ENCODE measurements at places on chromosomes 12 and 14.

DNA sequence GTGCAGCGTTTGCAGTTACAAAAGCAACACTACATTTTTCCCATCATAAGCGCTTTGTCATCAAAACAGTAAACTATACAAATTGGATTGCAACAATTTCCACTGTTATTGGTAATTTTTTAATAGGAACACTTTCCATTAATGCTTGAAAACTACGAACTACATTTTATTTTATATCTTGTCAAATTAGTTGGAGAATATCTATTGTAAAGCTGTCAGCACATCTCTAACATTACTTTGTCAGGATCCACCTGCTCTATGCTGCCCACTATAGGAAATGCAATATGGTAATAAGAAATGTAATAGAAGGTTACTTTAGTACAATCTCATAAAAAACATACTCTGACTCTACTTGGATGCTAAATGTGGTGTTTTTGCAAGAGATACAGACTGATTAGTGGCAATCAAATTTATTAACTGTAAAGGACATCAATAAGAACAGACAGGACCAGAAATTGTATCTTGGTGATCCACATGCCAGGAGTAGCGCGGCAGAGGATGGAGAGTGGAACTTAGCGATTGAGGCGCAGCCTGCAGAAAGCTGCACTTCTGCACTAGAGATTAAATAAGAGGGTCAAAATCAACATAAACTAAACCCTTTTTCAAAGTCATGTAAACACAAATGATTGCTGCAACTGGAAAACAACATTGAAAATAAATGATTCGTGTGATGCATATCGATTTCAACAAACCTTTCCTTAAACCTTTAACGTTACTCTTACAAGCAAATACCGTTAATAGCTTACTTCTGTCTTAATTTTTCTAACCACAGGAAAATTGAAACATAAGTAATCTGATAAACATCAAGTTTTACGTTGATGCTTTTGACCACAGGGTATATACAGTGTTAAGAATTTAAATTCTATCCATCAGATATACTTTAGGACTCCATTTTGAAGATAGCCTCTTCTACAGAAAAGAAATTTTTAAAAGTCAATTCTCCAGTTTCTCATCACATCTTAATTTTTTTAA, 3.6 kb upstream of the ARID2 start:
- peak; percentile 57 for DNase-seq

- peak; percentile 24 for DNase-seq
These were observed 896 bp upstream of the CDKN1B start for GRCh38 chr12:12716151-12716792.

- DNase-seq: no peak
These were observed 327.2 kb downstream of the EMP1 start for GRCh38 chr12:13523536-13524307.

- DNase-seq: no peak
These were observed 20.8 kb downstream of the TRAFD1 start for GRCh38 chr12:112146123-112146522.

DNA sequence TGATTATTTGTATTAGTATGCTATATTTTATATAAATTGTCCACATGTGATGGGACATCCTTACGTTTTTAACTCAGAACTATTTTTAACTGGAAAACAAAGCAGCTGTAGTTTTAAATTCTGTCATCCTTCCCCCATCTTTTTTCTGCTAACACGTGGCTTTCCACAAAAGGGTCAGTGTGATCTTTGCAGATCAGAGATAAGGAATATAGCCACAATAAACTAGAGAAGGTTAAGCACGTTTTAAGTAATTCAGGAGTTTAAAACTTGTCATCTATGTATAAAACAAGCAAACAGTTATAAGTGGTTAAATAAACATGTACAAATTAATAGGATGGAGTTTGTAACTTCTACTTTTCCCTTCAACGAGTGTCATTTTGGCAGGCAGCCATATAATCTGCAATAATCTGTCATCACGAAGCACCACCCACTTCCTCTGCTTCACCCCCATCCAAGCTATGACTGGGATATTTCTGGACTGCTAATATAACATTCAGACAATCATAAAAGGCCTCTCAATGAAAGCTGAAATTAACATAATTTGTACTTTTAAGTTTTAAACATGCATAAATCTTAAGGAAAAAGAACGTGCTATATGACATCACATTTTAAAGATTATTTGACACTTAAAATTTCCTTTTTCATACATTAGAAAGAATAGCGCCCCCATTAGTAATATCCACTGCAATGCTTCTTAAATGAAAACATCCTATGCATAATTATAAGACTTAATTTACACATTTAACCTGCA, 15.3 kb downstream of the TAOK3 start:
- no peak for DNase-seq

DNA sequence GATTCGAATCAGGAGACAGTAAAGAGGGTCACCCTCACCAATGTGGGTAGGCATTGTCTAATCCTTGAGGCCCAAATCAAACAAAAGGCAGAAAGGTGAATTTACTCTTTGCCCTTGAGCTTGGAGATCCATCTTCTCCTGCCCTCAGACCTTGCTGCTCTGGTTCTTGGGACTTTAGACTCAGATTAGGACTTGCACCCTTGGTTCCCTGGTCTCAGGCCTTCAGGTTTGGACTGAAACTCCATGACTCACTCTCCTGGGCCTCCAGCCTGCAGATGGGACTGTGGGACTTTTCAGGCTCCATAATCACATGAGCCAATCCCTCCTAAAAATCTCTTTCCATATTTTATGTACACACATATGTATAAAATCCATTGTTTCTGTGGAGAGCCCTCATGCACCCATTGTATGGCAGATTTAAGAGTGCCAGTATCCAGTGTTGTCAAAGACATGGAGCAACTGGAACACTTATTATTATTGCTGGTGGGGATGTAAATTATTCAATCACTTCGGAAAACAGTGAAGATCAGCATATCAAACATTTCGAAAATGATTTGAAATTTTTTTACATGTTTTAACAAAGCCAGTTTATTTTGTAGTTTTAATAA, 48.7 kb downstream of the EID3 start:
- DNase-seq: no peak

GRCh38 chr14:101505236-101505970, 55.9 kb upstream of the DIO3 start:
- no peak for DNase-seq

DNA sequence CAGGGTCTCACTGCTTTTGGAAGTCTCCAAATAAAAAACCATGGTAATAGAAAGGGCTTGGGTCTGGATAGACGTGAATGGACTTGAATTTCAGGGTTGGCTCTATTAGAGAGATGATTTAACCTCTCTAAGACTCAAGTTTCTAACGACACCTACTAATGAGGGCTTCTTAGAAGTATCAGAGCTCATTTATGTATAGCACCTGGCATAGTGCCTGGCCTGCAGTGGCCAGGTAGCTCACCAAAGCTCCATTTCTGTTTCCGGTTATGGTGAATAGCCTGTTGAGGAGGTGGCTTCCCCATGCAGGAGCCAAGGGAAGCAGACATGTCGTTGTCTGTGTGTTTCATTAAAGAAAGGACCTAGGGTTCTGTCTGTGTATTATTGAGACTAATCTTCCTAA, 108.6 kb downstream of the ETV6 start:
- DNase-seq: no peak

GRCh38 chr14:63174760-63175191, 29.5 kb upstream of the RHOJ start:
- DNase-seq: peak; percentile 72

GRCh38 chr14:105273062-105273461, 24.7 kb downstream of the BTBD6 start:
- no peak for DNase-seq

GRCh38 chr14:73782623-73783022, 68.4 kb upstream of the PNMA1 start:
- no peak for DNase-seq

- DNase-seq: no peak
These were observed 71.2 kb downstream of the LGMN start for GRCh38 chr14:92677087-92677668.

- no peak for DNase-seq
These were observed 140.1 kb downstream of the SYNE2 start for GRCh38 chr14:63992858-63993257.
